T-helper 17 cell (primary cell): ENCODE measurements at places on chromosomes 4 and X.

DNA sequence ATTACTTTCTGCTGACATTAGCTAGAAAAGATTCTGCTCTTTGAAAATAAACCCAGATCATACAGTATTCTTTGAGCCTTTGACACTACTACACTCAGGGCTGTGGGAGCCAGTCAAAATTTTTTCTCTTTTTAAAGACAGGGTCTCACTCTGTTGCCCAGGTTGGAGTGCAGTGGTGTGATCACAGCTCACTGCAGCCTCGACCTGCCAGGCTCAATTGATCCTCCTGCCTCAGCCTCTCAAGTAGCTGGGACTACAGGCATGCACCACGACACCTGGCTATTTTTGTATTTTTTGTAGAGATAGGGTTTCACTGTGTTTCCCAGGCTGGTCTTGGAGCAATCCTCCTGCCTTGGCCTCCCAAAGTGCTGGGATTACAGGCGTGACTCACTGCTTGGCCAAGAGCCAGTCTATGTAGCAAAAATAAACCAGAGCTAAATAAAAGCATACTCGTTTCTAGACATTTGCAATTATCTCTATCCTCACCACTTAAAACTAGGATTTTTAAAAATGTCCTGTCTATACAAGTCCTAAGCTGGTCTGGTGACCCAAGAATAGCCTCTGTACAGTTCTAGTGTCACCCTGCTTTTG, 43.2 kb downstream of the AKAP4 start:
- H3K36me3 ChIP-seq, result no peaks in the 10 kb centered on the region
- no peak overlapping the region for H3K4me3 ChIP-seq
- no peak for DNase-seq
- H3K4me1 ChIP-seq, result no peaks in the 10 kb centered on the region
- no peaks in the 10 kb centered on the region for H3K27me3 ChIP-seq

GRCh38 chr4:105422207-105422920, 51.5 kb downstream of the PPA2 start:
- H3K27me3 ChIP-seq, result no peaks in the 10 kb centered on the region
- peaks cover 11% of the 10 kb centered on the region for H3K36me3 ChIP-seq
- H3K4me1 ChIP-seq, result peaks cover 13% of the 10 kb centered on the region
- H3K4me3 ChIP-seq, result no peak overlapping the region

GRCh38 chr4:140856621-140857062, 100.5 kb upstream of the TBC1D9 start:
- no peak for DNase-seq
- peaks cover 46% of the 10 kb centered on the region for H3K27me3 ChIP-seq
- H3K4me3 ChIP-seq, result no peak overlapping the region
- no peak overlapping the region for H3K27ac ChIP-seq
- H3K4me1 ChIP-seq, result no peaks in the 10 kb centered on the region

DNA sequence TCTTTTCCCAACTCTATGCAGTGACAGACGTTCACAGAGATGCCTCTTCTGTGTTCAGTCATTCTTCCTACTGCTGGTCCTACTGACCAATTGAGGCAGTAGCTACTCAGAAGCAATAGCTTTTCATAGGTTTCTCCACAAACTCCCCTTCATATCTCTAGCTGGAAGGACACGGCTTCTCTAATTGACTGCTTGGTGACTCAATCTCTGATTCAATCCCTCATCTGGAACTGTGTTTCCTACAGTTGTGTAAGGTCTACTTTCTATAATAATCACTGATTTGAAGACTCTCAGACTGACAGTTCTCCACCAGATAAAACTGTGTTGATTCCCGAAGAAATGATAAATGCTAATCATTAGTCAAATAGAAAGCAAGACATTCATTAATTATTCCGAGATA, 111.5 kb downstream of the DTHD1 start:
- H3K36me3 ChIP-seq, result no peaks in the 10 kb centered on the region
- no peak overlapping the region for H3K4me3 ChIP-seq
- no peaks in the 10 kb centered on the region for H3K27me3 ChIP-seq
- no peak for DNase-seq
- H3K4me1 ChIP-seq, result peaks cover 16% of the 10 kb centered on the region

- H3K27me3 ChIP-seq, result peaks cover 9% of the 10 kb centered on the region
- H3K4me1 ChIP-seq, result no peaks in the 10 kb centered on the region
- no peak for DNase-seq
- H3K4me3 ChIP-seq, result no peak overlapping the region
These were observed 406.2 kb downstream of the ANKRD50 start for GRCh38 chr4:124306352-124306751.

DNA sequence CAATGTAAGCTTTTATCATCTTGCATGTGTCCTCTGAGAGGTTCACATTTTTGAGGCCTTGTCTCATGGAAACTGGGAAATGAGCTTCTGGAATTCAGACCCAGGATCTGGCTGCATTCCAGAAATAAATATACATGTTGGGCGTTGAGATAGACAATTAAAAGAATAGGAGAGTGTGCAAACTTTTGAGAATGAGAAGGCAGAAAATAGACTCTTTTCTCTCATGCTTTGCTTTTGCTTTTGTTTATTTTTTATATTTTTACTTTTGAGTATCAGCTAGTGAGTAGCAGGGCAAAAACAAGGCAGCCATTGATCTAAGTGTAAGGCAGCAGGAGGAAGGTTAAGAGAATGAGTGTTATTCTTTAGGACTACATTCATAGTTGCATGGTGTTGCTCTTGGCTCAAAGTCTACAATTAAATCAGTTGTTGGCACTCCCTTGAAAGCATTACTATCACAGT, 12.4 kb downstream of the SHROOM3 start:
- H3K4me1 ChIP-seq, result no peaks in the 10 kb centered on the region
- no peak overlapping the region for H3K4me3 ChIP-seq
- no peak overlapping the region for H3K27ac ChIP-seq
- peaks cover 37% of the 10 kb centered on the region for H3K27me3 ChIP-seq

DNA sequence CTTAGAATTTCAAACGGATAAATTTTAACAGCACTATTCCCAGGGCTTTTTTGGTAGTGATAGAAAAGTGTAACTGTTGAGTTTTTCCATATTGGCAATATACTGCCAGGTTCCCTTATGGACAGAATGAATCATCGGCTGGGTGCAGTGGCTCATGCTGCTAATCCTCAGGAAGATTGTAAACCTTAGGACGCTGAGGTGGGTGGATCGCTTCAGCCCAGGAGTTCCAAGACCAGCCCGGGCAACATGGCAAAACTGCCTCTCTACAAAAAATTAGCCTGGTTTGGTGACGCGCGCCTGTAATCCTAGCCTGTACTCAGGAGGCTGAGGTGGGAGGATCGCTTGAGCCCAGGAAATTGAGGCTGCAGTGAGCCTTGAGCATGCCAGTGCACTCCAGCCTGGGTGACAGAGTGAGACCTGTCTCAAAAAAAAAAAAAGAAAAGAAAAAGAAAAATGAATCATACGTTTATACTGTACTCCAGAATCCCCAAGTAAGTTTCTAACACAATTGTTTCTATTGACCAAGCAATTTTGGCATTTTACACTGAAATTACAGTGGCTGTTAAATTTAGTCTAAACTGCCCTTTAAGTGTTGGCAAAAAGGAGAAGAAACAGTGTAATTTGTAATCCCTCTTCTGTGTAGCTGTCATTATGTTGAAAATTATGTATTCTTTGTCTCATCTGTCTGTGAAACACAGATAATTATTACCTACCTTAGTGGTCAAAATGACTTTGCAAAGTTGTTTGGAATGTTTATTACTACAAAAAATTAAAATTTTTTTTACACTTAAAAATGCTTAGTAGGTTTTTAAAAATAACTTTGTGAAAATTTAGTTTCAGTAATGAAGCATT, 1.8 kb downstream of the SLC30A9 start:
- no peak overlapping the region for H3K4me3 ChIP-seq
- no peak overlapping the region for H3K27ac ChIP-seq
- peaks cover 26% of the 10 kb centered on the region for H3K4me1 ChIP-seq
- H3K36me3 ChIP-seq, result no peaks in the 10 kb centered on the region
- no peaks in the 10 kb centered on the region for H3K27me3 ChIP-seq
